ENCODE measurements at places on chromosomes 7 and 10.

DNA sequence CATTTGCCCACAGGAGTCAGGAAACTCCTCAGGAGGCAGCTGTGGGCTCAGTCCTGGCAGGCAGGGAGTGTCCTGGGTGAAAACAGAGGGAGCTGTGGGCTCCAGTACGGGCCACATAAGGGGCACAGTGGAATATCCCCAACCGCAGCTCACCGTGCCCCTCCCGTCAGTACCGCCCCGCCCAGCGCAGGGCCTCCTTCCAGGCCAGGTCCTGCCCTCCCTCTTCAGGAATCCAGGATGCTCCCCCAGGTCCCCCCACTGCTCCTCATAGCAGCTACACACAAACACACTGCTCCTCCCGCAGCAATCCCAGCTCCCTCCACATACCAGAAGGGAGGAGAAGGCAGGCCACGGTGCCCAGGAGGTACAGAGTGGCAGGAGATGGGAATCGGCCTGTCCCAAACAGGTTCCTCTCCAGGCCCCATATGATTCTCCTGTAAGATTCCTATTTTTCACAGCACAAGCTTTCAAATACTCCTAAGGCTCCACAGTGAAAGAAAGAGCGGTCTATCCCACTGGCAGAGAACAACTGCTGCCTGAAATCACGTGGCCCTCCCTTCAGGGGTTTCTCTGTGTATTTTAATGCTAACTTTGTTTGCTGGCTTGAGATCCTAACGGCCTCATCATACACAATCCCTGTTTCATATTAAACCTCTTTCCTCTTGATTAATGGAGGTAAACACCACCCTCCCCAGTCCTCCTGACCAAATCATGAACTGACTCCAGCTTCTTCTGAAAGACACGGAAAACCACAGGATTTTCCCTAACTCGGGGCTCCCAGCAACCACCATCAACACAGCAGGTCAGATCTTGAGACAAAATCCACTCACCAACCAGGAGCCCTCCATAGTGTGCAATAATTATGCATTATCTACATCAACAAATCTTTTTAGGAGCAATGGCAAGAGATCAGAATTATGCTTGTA is 178.7 kb downstream of the TNS3 start:
- no peak for DNase-seq

DNA sequence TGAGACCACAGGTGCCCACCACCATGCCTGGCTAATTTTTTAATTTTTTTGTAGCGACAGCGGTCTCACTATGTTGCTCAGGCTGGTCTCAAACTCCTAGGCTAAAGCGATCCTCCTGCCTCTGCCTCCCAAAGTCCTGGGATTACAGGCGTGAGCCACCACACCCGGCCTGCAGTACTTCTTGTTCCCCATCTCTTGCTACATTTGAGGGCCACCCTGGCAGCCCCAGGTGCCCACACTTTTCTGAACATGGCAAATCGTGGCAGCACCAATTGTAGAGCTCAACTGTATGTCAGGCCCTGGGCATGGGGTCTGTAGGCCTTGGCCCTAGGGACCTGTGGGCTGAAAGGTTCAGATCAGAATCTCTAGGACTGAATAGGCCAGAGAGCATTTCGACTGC is 25.1 kb upstream of the LIMK1 start:
- DNase-seq: no peak

DNA sequence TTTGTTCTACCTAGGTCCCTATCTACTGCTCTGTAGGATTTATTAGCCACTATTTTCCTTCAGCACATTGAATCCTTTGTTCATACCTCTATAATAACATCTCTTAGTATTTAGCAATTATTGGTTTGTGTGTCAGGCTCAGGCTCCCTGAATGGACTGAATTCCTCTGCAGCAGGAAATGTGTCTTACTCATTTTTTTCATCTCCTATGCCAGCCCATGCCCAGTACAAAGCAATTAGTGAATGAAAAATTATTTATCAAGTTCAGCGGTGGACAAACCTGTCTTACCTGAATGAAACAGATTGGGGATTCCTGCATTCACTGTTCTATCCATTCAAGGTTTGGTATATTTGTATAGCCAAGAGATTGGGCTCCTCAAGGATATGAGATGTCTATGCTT is 53.7 kb downstream of the C1GALT1 start:
- no peak for DNase-seq

- DNase-seq: no peak
These were observed 157.3 kb downstream of the TMEM178B start for GRCh38 chr7:141231018-141231792.

GRCh38 chr10:98244586-98244985 is 23.4 kb downstream of the LOXL4 start:
- no peak for DNase-seq

DNA sequence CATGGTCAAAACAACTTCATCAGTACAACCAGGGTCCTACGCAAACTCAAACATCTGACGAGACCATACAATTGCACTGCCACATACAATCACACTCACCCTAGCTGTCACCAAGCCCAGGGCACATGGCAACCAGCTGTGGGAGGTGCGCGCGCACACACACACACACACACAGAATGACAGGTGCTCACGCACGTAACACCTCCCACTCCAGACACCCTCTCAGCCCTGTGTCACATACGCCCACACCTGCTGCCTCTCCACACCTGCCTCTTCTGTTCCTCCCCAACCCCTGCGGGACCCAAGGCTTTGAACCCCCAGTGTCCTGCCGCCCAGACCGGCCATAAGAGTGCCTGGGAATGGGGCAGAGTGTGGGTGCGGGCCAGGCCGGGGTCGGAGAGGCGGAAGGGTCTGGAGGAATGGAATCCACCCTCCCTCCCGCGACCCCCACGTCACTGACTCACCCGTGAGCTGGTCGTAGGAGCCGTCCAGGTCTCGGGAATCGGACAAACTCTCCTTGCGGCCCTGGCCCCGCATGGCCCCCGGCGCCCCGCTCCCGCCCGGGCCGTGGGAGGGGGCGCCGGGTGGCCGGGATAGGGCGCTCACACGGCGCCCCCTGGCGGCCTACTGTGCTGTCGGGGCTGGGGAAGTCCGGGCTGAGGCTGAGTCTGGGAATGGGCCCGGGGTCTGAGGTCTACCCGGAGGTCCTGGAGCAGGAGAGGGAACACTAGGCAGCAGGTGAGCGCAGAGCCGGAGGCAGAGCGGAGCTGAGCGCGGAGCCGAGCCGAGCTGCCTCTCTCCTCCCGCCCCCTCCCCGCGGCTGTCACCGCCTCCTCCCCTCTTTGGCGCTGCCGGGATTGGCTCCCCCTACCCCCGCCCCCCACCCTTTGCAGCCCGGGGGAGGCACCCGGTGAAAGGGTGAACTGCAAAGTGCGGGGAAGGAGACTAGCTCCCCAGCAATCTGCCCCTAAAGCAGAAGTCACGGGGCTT is at the start of gene KCNIP2:
KCNIP2 (minus strand) TSS at position 769 of the 990 bp plus-strand sequence; CDS start at position 537, 232 bp downstream.
- no peak for DNase-seq

DNA sequence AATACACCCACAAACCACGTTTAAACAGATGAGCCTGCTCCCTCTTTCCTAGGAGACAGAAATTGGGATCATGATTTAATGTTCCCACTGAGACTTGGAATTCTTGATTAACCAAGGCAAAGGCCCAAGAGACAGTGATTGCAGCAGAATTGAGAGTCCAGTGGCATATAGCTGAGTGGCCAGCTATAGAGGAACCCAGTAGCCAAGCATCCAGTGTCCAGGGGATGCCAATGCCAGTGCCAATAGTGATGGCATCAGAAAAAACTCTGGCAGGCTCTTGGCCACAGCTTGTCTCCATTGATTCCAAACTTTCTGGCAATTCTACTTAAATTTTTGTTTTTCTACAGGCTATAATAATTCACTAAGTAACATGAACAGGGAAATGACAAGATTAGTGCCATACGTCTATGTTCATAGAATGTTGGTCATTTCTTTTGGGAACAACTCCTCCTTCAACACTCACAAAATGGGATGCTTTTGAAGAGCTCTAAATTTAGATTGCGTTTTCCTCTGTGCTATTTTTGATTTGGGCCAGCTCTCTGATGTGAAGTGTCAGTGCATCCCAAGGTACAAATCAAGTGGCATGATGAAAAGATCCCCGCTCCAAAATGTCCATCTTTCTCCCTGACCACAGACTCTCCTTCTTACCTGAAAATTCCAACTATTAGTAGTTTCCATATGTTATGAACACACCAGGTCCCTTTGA is 83.1 kb upstream of the A1CF start:
- no peak for DNase-seq

GRCh38 chr10:70430493-70431445 is 10.7 kb downstream of the NODAL start:
- no peak for DNase-seq

DNA sequence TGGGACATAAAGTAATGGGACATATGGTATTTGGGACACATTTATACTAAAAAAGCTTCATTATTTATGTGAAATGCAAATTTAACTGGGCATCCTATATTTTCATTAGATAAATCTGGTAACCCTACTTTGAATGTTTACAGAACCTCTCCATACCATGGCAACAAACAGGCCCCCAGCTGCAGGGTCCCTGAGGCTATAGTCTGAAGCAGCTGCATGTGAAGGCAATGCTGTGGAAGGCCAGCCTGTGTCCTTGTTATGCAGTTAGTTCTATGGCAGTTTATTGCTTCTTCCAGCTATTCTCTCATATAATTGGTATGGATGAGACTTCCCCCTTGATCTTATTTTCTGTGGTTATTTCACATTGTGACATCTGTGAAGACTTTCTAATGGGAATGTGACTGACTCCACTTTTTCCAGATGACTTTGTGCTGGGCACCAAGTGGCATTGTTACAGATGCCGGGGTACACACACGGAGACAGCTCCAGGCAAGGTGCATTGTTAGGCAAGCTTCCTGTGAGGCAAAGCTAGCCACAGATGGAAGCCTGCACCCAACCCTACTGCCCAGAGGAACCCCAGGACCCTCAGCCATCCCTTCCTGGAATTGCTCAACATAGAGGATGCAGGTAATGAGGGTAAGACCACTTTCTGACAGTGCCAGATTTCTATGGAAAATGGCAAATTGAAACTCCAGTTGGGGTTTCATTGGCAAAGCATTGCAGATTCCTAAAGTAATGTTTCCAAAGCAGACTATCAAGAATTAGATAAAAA is 49.5 kb upstream of the ADAM12 start:
- DNase-seq: no peak

GRCh38 chr7:114952296-114952695 is 30.4 kb downstream of the MDFIC start:
- no peak for DNase-seq

DNA sequence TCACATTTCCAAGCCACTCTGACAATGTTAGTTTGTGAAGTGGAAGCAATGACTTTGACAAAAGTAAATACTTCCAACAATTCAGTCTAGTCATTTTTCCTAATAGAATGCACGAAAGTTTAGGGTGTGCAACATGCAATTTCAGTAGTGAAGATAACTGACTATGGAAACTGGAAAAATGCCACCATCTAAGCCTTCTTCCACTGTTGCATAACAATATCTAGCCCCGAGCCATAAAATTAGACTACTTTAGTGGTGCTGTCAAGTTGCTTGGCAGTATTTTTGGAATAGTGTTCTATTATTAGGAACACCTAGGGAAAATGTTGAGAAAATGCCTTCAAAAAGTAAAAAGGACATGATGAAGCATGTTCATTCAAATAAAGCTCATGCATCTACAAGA is 17.9 kb downstream of the SEMA3A start:
- DNase-seq: no peak

DNA sequence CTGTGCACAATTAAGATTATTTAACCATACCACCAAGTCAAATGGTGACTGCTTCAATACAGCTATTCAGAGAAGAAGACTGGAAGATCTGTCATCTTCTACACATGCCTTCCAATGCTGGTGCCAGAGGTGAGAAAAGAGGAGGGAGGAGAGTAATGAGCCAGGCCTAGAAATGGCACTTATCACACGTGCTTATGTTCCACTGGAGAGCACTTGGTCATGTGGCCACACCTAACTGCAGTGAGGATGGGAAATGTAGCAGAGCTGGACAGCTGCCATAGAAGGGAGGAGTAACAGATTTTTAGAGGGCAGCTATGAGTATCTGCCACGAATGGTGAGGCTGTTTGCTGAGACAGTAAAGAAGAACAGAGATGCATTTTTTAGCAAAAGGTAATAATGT is 77.1 kb downstream of the MPLKIP start:
- DNase-seq: no peak

- DNase-seq: no peak
These were observed 83.4 kb downstream of the EZH2 start for GRCh38 chr7:148800677-148801076.

DNA sequence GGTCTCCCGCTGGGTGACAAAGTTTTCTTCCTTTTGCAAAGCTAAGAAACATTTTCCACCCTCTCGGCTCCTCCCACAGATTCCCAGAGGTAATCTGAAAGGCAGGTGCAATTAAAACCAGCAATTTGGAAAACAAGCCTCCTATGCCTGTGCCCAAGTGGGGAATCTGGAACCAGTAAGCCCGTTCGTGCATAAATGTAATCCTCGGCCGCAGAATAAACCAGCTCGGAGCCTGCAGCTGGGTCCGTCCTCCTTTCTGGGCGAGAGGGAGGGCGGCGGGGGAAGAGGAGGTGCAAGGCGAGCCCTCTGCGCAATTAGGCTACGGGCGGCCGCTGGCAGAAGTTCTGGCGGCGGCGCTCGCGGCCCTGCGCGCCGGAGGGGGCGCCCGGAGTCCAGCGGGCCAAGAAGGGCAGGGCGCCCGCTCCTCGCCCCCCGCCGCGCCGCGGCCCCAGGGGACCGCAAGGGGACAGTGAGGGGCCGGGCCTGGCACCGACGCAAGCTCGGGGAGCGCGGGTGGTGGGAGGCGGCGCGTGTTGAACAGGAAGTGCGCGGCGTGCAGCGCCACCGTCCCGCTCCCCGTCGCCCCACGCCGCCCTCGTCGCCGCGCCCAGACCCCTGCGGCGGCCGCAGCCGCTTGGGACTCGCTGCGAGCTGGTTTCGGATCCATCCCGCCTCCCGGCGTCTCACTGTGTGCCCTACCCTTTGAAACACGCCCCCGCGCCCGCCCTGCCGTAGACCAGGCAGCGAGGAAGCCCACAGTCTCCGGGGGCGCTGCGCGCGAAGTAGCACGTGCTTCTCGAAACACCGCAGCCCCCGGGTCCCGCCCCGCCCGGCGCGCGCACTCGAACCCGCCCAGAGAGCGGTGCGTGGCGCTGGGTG is at the start of gene PRKAG2:
PRKAG2 (minus strand) TSS at position 217 of the 879 bp plus-strand sequence. CDS start 495 bp downstream, outside the sequence.
- DNase-seq: peak; percentile 79

DNA sequence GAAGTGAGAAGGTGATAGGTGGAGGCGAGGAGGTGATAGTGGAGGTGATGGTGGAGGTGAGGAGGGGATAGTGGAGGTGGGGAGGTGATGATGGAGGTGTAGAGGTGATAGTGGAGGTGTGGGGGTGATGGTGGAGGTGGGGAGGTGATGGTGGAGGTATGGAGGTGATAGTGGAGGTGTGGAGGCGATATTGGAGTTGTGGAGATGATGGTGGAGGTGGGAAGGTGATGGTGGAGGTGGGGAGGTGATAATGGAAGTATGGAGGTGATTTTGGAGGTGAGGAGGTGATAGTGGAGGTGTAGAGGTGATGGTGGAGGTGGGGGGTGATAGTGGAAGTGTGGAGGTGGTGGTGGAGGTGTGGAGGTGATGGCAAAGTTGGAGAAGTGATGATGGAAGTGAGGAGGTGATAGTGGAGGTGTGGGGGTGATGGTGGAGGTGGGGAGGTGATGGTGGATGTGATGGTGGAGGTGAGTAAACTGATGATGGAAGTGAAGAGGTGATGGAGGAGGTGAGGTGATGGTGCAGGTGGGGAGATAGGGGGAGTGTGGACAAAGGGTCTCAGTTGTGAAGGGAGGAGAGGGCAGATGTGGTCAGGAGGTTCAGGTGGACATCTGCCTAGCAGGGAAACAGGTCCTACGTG is 36.6 kb downstream of the ADCY1 start:
- no peak for DNase-seq

GRCh38 chr7:39356172-39356925 is 209.9 kb upstream of the YAE1 start:
- DNase-seq: no peak
